Glomerular endothelial cell (primary cell): ENCODE measurements at places on chromosomes 4 and X.

DNA sequence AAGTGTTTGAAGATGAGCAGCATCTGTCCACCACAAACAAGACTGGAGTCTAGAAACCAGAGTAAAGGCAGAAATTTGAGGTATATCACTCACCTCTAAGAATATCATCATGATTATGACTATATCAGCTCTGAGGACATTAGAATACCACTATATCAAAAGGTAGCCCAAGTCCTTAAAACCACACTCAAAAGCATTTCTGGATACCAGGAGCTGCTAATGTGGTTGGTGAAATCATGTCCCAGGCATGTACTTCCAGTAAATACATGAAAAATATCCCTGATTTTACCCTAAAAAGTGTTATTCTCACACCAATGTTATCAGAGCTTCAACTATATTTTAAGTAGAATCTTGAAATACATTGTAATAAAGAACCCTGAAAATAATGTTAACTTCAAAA is 136.3 kb upstream of the SMAD1 start:
- DNase-seq: no peak

GRCh38 chr4:48058617-48059530 is 42.3 kb downstream of the NIPAL1 start:
- DNase-seq: no peak

DNA sequence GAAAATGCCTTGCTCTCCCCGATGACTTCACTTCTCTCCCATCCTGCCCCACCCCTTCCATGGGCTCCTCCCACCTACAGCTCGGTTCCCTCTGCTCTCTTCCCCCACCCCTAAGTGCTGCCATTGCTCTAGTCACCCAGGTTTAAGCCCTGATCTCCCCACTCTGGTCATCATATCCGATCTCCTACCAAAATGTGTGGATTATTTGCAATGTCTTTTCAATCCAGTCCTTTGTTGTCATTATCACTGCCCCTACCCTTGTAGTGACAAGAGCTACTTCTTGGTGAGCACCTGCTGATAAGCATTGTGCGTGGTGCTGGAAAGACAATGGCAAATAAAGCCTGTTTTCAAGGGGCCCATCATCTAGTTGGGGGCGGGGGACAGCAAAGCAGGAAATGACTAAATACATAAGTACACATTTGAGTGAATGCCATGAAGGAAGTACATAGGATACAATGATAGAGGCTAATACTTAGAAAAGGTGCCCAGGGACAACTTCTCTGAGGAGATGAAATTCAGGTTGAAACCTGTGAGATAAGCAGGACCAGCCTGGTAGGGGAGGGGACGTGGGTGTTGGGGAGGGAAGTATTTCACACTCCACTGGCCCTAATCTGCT is 63.8 kb downstream of the DLG3 start:
- DNase-seq: no peak

GRCh38 chrX:100625985-100626491 is 10.6 kb downstream of the TSPAN6 start:
- DNase-seq: no peak
